Stimulated activated CD4-positive, alpha-beta T cell treated with anti-CD3 and anti-CD28 coated beads, Interleukin-1b, Interleukin-23, amount 100 ng/mL, for 24 hours (primary cell): ENCODE measurements at places on chromosomes 5 and 9.

- no peak for DNase-seq
These were observed 10.1 kb upstream of the ADRB2 start for GRCh38 chr5:148816357-148816756.

DNA sequence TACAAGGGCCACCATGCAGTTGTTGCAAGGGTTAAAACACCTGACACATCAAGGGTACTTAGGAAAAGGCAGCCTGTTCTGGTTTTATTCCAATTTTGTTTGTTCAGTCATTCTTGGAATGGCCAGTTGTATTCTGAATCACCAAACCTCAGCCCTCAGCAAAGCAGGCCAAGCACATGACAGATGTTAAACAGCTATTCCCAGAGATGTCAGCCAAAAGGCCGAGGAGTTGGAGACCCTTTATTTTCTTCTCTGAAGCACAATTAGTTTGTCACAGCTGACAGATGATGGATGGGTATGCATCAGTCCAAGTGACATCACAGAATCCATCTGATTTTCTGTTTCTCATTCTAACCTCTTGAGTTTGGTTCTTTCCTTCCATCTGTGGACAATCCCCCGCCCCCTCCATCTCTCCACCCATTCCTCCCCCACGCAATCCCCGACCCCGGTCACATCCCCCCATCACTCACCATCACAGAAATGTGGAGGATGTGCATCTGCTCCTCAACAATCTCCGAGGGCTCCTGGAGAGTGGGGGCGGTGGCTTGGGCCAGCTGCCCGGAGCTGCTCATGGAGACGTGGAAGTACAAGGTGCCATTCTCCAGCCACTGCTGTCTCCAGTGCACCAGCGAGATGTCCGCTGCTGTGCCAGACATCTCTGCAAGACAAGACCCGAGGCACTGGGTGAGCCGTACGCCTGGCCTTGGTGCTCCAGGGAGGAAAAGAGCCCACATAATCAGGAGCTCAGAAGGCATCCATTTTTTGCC is 123.8 kb downstream of the ASTN2 start:
- DNase-seq = no peak

- no peak for DNase-seq
These were observed 84.5 kb upstream of the NFIB start for GRCh38 chr9:14398473-14398872.

- DNase-seq = no peak
These were observed 71.3 kb downstream of the TMC1 start for GRCh38 chr9:72592502-72593403.

DNA sequence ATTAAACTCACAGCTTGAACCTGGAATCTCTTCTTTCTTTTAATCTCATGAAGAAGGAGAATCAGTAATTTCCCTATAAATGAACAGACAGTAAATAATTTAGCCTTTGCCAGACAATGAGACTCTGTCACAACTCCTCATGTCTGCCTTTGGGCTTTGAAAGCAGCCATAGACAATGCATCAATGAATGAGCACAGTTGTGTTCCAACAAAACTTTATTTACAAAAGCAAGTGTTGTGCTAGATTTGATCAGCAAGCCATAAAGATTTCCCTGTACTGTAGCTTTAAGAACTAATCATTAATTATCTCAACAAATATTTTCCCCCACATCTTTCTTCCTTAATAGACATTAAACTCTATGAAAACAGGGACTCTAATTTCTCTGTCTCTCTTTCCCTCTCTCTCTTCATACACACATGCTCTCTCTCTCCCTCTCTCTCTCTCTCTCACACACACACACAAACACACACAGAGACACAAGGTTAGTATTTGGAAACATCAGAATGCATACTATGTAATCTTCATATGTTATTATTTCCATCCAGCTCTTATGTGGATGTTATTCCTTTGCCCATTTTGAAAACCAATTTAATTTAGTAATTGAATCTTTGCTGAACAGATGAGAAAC is 1209.8 kb upstream of the CDH6 start:
- no peak for DNase-seq

GRCh38 chr9:78921341-78921740 is 624.4 kb downstream of the PSAT1 start:
- DNase-seq = no peak

GRCh38 chr9:88373045-88373444 is 15.2 kb upstream of the SPIN1 start:
- DNase-seq = no peak

GRCh38 chr5:66582499-66583165 is 13.6 kb upstream of the MAST4 start:
- DNase-seq = no peak

- no peak for DNase-seq
These were observed 87.0 kb upstream of the NR5A1 start for GRCh38 chr9:124594225-124594624.

DNA sequence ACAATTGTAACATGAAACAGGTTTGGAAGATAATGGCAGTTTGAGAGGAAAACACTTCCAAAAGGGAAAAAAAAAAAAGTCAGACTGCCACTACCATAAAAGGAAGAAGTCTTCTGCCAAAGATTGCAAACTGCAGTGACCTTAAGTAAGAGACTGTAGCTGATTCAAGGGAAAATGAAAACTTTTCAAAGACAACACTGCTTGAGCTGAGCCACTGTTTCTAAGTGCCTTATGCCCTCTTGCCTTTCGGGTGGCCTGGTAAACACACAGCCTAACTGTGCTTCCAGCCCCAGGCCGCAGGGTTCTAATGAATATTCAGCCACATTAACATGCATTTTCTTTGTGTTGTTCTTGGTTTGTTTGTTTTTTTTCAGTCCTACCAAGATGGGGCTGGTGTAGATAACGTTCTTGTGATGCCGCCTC is 354.6 kb downstream of the BNC2 start:
- no peak for DNase-seq

DNA sequence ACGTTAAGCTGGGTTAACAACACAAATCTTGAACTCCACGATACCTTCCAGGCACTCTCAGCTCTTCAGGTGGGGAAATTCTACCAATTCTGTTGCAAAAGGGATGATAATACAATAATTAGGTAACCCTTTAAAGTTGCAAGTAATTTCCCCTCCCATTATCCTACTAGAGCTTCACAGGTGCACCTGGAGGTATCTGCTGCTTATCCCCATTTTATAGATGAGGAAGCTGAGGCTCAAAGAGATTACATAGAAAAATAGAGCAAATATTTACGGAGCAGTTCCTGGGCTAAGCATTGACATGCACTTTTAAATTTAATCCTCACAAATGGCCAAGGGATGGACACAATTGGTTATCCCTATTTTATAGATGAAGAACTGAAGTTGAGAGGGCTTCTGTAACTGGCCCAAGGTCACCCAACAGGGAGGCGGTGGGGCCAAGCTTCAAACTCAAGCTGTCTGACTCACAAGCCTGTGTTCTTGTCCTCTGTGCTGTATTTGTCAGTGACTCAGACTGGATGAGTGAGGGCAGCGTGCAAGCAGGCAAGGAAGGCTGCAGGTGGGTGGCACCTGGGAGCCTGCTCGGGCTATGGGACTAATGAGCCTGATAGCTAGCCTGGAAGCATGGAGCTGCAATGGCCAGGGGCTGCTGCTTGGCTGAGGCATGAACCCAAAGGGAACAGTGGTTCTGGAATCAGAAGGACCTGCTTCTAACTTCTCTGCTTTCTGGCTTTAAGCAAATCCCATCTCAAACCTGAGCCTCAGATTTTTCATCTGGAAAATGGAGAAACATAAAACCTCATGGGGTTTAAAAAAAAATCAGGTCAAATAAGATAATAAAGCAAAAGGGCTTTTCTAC is 105.5 kb downstream of the PDE6A start:
- no peak for DNase-seq

GRCh38 chr5:142952229-142952628 is 182.1 kb downstream of the ARHGAP26 start:
- no peak for DNase-seq
